Stimulated activated CD4-positive, alpha-beta T cell treated with anti-CD3 and anti-CD28 coated beads, Interleukin-4, amount 100 ng/mL, for 1 hour (primary cell): ENCODE measurements at places on chromosomes 4 and X.

- DNase-seq: no peak
These were observed 122.4 kb upstream of the ETNPPL start for GRCh38 chr4:108885211-108885610.

- DNase-seq: no peak
These were observed 84.4 kb upstream of the ARMCX2 start for GRCh38 chrX:101744085-101744484.

GRCh38 chr4:15116509-15117079 lies 114.3 kb downstream of the CPEB2 start:
- no peak for DNase-seq

GRCh38 chrX:110723844-110724243 lies 71.8 kb downstream of the CHRDL1 start:
- no peak for DNase-seq

DNA sequence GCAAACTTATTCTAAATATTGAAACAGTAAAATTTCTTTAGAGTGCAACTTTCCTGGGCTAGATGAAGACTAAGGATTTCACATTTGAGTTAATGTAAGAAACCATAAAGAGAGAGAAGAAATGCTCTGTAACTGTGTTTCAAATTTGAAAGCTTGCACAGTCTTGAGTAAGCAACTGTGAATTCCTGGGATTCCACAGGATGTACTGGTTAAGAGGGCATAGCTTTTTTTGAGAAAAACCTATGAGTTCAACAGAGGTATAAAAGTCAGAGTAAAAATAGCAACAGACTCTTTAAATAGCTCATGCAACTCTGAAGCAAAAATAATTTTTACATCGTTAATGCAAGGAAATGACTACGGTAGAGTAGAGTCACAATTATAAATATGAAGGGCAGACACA lies 25.5 kb downstream of the ZNF330 start:
- no peak for DNase-seq

GRCh38 chr4:8592366-8593263 lies at the start of gene CPZ:
CPZ (plus strand) TSS chr4:8592765; CDS start chr4:8592834, 69 bp downstream.
- DNase-seq: no peak

GRCh38 chr4:78519962-78520361 lies 31.6 kb upstream of the ANXA3 start:
- no peak for DNase-seq
